Stimulated activated CD8-positive, alpha-beta memory T cell treated with anti-CD3 and anti-CD28 coated beads, Interleukin-12 subunit alpha, Interleukin-12 subunit beta, amount 100 ng/mL, for 1 hour (primary cell): ENCODE measurements at places on chromosomes 3 and 15.

- DNase-seq, result no peak
Measured at GRCh38 chr3:188084752-188085583, 69.0 kb upstream of the LPP start.

GRCh38 chr3:145272684-145273083 is 888.3 kb downstream of the PLOD2 start:
- no peak for DNase-seq

DNA sequence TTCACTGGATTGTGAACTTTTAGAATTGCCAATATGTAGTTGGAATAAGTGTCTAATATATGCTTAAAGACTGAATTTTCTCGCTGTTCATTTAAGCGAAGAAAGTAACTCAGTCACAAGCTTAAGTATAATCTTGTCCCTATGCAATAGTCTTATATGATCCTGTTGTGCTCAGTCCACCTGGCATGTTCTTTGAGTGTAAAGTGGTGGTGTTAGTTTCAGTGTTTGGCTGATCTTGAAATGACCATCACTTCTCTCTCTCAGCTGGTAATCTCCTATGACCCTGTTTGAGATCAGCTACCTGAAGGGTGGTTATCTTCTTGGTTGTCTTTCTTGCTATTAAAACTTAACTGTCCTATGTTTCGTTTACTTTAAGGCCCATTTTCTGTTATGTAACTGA is 197.5 kb downstream of the PTPRG start:
- no peak for DNase-seq

DNA sequence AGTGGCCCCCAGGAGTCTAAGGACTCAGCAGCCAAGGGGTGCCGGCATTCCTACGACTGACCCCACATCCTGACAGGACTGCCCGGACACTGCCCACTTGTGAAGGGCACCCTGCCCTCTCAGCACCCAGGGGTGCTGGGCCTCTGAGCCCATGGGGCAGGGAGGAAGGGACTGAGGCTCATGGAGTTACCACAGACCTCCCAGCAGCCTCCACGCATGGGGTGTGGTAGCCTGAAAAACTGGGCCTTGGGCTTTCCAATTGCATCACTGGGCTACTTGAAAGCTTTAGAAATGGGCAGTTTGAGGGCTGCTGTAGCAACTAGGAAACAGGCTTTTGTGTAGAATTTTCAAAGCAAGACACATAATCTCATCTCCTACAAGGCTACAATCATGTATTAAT is 13.2 kb downstream of the TKT start:
- DNase-seq, result no peak

DNA sequence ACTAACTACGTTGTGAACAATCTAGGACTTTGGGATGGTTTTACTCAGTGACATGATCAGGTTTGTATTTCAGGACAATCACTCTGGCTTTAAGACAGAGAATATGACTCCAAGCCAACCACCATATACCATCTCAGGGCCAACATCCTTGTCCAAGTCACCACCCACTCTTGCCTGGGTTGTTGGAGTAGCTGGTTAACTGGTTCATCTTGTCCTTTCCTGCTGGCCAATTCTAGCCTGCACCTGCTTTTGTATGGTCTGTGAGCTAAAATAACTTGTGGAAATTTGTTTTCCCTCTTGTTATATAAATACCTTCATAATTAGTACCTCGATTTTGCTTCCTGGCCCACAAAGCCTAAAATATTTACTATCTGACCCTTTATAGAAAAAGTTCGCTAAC is 306.8 kb upstream of the STT3B start:
- DNase-seq, result no peak

DNA sequence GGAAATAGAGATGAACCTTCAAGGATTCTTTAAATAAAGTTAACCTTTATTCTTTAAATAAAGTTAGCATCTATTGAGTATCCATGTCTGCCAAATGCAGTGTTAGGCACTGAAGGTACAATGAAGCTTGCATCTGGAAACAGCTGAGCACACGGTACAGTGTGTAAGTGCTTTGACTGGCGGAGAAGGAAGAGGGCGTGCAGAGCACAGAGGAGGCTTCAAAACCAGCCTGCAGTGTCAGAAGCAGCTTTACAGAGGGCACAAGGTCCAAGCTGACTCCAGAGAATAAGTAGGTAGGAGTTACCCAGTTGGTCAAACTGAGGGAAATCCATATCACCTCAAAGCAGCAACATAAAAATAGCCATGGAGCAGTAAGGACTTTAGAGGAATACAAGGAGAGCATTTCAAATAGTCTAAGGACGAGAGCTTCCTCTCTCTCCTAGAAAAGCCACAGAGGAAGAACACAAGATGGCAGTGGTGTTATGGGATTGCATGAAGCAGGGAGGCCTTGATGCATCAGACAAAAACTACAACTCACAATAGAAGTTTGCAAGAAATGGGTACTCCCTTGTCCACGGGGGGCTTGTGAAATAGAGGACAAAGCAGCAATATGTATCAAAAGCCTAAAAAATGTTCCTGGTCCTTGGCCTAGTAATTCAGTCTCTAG is 60.3 kb upstream of the PPP2R3A start:
- DNase-seq, result no peak
